Renal cortical epithelial cell (primary cell): ENCODE measurements at places on chromosomes 3 and 15. TPM values are rescaled to one million over a fixed set of nuclear protein-coding genes. Genes with fewer than 3 reads are reported as not detected.
A peak's percentile ranks its signal among the peaks of the same experiment; 100 is the strongest.

- peak; percentile 50 for DNase-seq
Observed at GRCh38 chr3:13251166-13251903, 168.8 kb downstream of the NUP210 start.

GRCh38 chr3:82939491-82940097, 1178.1 kb upstream of the GBE1 start:
- DNase-seq = no peak

Gene A4GNT
- total RNA-seq = not detected in 2 replicates

Gene TGM4
- 0.30 and 0.35 TPM in 2 replicates for total RNA-seq

Gene SPINT1
- total RNA-seq = 144 and 235 TPM in 2 replicates

Gene MAP1A
- total RNA-seq = 0.52 and 6.1 TPM in 2 replicates
